Hematopoietic multipotent progenitor cell (in vitro differentiated cells): ENCODE measurements at places on chromosomes 12 and 14. TPM values are rescaled to one million over a fixed set of nuclear protein-coding genes. Genes with fewer than 3 reads are reported as not detected.

DNA sequence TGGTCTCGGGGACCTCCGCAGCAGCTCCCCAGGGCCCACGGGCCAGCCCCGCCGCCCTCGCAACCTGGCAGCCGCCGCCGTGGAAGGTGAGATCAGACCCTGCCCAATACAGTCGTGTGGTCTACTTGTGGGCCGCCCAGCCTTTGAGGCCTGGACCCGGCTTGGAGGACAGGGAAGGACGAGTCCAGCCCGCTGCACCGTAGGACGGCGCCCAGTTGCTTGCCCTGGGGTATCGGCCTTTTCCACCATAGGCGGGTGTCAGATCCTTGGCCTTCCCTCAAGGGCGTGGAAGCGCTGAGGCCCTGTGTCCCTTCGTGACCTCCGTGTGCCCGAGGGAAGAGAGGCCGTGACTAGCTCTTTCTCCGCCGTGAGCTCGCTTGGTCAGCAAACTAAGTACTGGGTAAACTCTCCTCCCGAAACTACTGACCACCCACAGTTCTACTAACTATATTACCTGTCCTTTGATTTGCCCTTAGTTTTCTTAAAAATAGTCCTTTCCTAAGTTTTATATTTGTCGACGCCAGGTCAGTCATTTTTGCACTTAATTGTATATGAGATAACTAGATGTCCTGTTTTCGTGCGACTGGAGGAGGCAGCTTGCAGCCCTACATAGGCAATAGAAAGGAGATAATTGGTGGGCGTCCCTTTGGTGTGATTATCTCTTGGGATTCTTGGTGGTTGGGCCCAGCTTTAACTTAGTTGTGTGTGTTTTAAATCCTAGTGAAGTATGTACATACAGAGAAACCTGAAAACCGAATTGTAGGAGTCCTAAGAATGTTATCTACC, 757 bp downstream of the SLC25A3 start:
- DNase-seq, result peak; percentile 13

The IQSEC3 gene
- total RNA-seq, result 3.8 TPM

- no peak for DNase-seq
These were observed 52.3 kb upstream of the USP44 start for GRCh38 chr12:95603351-95604145.

The OR6C2 gene
- total RNA-seq, result not detected

GRCh38 chr14:81301813-81302212, 81.1 kb upstream of the GTF2A1 start:
- no peak for DNase-seq

The MLXIP gene
- 50.9 TPM for total RNA-seq

DNA sequence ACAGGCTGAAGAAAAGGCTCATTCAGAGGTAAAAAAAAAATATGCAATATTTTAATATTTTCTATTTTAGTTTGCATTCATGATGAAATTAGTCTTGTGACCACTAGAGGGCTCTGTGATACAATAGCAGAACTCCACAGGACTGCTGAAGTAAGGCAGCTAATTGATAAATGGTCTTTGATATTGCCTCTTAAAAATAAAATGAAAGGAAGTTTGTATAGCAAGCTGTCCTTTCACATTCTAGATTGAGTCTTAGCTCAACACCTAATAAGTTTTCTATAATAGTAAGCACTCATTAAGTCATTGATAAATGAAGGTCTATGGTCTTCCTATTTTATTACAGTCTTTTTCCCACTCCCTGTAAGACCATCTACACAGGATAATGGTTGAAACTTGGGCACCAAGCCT, 315.7 kb downstream of the NAV3 start:
- peak; percentile 43 for DNase-seq

DNA sequence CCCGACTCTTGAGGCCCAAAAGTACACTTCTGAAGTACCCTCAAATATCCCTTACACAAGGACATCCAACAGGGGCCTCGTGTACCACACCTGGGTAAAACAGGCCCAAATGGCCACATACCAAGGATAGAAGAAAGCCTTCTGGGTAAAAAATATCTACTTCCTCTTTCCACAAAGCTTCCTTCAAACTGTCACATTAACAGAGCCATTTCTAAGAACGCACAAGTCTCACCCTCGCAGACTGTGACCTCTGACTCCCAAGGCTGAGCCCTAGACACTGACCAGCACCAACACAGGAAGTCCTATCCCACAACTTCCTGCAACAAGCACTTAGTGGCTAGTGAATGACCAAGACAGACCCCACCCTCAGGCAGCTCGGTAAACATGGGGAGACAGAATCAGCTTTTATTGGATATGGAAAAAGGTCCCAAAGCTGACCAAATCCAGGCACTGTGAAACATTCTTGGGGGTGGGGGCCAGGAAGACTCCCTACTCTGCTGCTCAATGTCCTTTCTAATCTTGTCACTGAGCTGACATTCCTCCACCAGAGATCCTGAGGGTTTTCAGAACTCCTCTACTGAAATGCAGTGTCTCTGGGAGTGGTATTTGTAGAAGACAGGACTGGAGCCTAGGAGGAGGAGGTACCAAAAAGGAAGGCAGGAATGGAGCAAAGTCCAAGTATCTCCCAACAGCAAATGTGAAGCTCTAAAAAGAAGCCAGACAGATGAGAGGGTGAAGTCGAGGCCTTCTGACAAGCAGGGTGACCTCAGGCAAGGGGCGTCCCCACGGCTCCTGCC, 15.9 kb downstream of the KCTD10 start:
- DNase-seq, result peak; percentile 39

GRCh38 chr14:68405961-68406360, 386.9 kb downstream of the ZFP36L1 start:
- DNase-seq, result no peak

GRCh38 chr14:54465654-54466053, 23.1 kb downstream of the GMFB start:
- no peak for DNase-seq

DNA sequence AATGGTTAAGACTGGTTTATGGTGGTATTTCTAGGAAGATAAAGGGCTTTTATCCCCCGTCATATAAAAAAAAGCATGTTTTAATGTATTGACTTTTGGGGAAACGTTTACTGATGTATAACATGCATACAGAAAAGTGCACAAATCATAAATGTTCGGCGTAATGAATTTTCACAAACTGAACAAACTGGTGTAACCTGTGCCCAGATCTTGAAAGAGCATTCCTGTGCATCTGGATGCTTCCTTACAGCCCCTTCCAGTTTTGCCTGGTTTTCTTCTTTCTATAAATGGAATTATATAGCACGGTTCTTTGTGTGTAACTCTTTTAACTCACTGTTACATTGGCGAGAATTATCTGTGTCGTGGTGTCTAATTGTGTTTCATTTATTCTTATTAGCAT, 693.8 kb upstream of the TBX3 start:
- no peak for DNase-seq

DNA sequence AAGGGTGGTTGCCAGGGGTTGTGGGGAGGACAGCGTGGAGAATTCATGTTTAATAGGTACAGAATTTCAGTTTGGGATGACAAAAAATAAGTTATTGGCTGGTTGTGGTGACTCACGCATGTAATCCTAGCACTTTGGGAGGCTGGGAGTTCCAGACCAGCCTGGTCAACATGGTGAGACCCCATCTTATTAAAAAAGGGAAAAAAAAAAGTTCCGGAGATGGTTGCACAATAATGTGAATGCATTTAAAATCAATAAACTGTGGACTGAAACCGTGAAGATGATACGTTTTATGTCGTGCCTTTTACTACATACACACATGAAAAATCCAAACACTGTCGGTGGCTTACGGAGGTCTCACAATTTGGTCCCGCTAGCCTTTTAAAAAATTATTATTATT, 20.5 kb downstream of the GALNT6 start:
- no peak for DNase-seq

The IL31 gene
- total RNA-seq, result not detected

DNA sequence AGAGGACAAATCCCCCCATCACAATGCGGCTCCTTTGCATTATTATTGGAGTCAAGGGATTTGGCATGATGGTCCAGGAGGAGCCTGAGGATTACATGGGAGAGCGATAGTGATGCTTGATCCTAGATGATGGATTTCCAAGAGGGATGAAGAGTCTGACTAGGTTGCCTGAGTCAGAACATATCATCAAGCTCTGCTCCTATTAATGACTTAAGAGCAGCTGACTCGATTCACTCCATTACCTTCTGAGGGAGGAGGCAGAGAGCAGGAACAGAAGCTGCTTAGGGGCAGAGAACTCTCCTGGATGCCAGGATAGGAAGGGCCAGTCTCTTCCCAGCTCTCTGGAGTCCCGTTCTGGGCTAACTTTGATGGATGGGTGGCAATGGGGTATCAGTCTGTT, 54.0 kb upstream of the CISTR start:
- DNase-seq, result no peak

DNA sequence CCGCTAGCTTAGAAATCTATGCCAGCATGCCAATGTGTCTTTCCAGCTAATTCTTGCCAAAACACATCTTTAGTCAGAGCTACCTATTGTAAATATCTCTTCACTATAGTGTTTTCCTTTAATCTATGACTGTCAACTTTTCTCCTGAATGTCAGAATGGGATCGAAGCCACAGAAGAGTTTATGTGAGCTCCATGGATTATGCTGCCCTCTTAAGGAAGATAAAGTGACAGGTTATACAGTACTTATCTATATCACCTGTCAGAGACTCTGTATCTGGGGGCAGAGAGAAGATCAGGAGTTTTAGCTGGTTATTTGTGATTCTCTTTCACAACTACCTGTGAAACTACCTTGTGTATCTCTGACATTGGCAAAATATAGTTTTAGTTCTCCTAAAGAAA, 204.3 kb upstream of the SEL1L start:
- no peak for DNase-seq

The TAS2R7 gene
- total RNA-seq, result not detected

- no peak for DNase-seq
These were observed 92.1 kb upstream of the BMP4 start for GRCh38 chr14:54048736-54049135.

GRCh38 chr12:97293541-97293940, 169.1 kb upstream of the RMST start:
- no peak for DNase-seq

The TMEM121 gene
- total RNA-seq, result 46.3 TPM

- no peak for DNase-seq
These were observed 198.9 kb downstream of the ZFP36L1 start for GRCh38 chr14:68593806-68594536.

- no peak for DNase-seq
These were observed 32.4 kb downstream of the ADCK1 start for GRCh38 chr14:77832297-77832696.

The SIX6 gene
- not detected for total RNA-seq

- DNase-seq, result no peak
These were observed 11.5 kb downstream of the COL2A1 start for GRCh38 chr12:47992776-47993175.

DNA sequence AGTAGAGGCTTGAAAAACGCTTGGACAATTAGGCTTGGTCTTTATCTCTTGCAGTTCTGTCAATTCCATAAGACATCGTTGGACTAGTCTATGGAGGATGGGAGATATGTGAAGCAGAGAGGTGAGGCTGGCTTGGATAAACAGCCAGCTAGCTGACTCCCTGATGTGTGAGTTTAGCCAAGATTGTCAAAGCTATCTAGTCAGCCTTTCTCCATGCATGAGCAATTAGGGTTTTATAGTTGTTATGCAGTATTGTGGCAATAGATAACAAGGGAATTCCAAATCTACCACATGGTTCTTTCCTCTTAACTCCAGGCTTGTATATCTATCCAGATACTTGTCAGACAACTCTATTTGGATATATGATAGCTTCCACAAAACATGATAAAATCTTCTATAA, 153.6 kb upstream of the NRXN3 start:
- DNase-seq, result no peak

- no peak for DNase-seq
These were observed 40.5 kb downstream of the DIO3 start for GRCh38 chr14:101601606-101602465.
